ENCODE measurements at places on chromosomes 3 and 15.

DNA sequence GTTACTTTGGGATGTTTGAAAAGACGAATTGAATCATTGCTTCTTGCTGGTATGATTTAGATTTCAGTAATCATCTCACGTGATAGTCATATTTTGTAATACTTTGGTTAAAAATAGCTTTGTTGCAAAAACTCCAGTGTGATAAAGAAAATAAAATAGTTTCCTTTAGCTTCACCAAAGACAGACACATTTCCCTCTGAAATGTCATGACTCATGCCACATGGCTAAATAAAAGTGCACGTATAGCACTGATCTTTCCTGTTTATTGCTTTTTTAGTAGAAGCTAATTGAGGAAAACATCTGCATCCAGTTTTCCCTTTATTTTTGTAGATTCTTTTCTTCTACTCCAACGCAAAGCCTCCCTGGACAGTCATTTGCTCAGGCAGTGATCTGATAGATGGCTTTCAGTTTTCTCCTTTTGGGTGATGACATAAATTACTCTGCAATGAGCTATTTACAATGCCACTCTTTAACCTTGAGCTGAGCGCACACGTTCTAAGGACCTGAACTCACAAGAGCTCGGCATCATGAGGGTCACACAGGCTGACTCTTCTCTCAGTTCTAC, 84.9 kb downstream of the ARNT2 start:
- no peak for DNase-seq

GRCh38 chr3:112958811-112959560, 15.9 kb downstream of the CD200R1 start:
- DNase-seq = no peak

- DNase-seq = no peak
Measured at GRCh38 chr3:138833899-138834595, 681 bp downstream of the PIK3CB start.

- no peak for DNase-seq
Measured at GRCh38 chr3:194586836-194587235, 46.4 kb downstream of the TMEM44 start.

- no peak for DNase-seq
Measured at GRCh38 chr3:142976621-142977398, 13.3 kb upstream of the PAQR9 start.
